ENCODE measurements at places on chromosomes 7 and 10. TPM values are rescaled to one million over a fixed set of nuclear protein-coding genes. Genes with fewer than 3 reads are reported as not detected.

The CCAR1 gene
- polyA plus RNA-seq, result 24.0 TPM

The MACROH2A2 gene
- polyA plus RNA-seq, result 3.3 TPM

The ZNF467 gene
- polyA plus RNA-seq, result 0.79 TPM

The UFSP1 gene
- polyA plus RNA-seq, result 0.39 TPM

The ADAMTS14 gene
- not detected for polyA plus RNA-seq

The FOXI2 gene
- not detected for polyA plus RNA-seq

The AKR1D1 gene
- polyA plus RNA-seq, result not detected

The RBP3 gene
- polyA plus RNA-seq, result not detected

The VSTM4 gene
- 0.05 TPM for polyA plus RNA-seq

The SPDYE2B gene
- polyA plus RNA-seq, result not detected

The LMOD2 gene
- not detected for polyA plus RNA-seq

The PRKAG2 gene
- polyA plus RNA-seq, result 19.9 TPM

The ACSM6 gene
- polyA plus RNA-seq, result not detected

The PRSS2 gene
- polyA plus RNA-seq, result 3.2 TPM

The FBXL13 gene
- polyA plus RNA-seq, result 0.19 TPM

The SFR1 gene
- 14.9 TPM for polyA plus RNA-seq

The COL26A1 gene
- not detected for polyA plus RNA-seq

The FGL2 gene
- polyA plus RNA-seq, result 6.2 TPM

The TBC1D12 gene
- not detected for polyA plus RNA-seq

The ATOH7 gene
- polyA plus RNA-seq, result not detected

The SMC3 gene
- polyA plus RNA-seq, result 65.6 TPM

The CREB5 gene
- not detected for polyA plus RNA-seq

The HOXA5 gene
- polyA plus RNA-seq, result not detected

The NOBOX gene
- not detected for polyA plus RNA-seq

The PDZD7 gene
- 0.62 TPM for polyA plus RNA-seq

The VCL gene
- 15.9 TPM for polyA plus RNA-seq

The KCNH2 gene
- polyA plus RNA-seq, result 0.83 TPM

The MYL10 gene
- not detected for polyA plus RNA-seq

The CDK5 gene
- 19.0 TPM for polyA plus RNA-seq

The PRSS37 gene
- polyA plus RNA-seq, result not detected

The CFAP70 gene
- polyA plus RNA-seq, result 0.25 TPM

The MRPS33 gene
- 97.4 TPM for polyA plus RNA-seq

The PON3 gene
- polyA plus RNA-seq, result not detected

The KEL gene
- not detected for polyA plus RNA-seq

The CAV2 gene
- polyA plus RNA-seq, result not detected

The GNA12 gene
- 9.9 TPM for polyA plus RNA-seq

The MET gene
- not detected for polyA plus RNA-seq

Measured in CD4-positive, CD25-positive, alpha-beta regulatory T cell (primary cell).